ENCODE measurements at places on chromosomes 3 and 15. TPM values are rescaled to one million over a fixed set of nuclear protein-coding genes. Genes with fewer than 3 reads are reported as not detected.

The CHMP2B gene
- total RNA-seq = 56.6 TPM

The PLA1A gene
- 0.99 TPM for total RNA-seq

The BCHE gene
- 1.3 TPM for total RNA-seq

The LRRC49 gene
- 5.8 TPM for total RNA-seq

DNA sequence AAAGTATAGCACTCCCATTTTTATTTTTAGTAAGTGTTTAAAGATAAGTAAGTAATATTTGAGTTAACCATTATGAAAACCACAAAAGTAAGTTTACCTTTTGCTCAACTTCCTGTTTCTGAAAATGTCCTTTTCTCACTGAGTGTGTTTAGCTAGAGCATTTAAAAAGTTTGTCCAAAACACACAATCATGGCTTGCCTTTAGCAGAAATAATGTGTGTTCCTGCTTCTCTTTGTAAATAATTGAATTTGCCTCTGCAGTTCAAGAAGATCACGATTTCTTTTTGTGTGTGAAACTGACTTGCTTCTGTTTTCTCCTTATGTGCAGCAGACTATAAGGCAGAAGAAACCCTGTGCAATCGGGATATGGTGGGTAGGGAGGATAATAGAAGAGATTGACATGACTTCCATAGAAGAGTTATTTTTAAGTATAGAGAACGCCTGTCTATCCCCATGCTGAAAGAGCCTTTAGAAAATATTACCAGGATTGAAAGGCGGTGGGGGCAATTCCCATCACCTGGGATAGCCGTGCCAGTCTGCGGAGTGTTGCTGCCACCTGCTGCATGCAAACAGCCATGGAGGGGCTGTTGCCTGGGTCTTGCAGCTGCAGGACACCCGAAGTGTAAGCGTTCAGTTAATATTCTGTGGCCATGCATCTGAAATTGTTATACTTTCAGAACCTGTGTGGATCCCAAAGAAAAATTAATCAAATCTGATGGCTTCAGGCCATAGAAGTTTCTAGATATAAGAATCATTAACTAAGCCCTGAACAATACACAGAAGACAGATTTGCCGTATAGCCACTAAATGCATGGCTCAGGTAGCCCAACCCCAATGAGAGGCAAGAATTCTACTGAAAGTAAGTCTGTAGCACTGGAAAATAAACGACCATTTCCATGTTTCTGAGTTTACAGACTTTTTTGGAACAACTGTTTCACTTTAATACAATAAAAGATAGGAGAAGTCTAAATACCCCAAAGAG lies 2.4 kb upstream of the CD96 start:
- H3K4me3 ChIP-seq = peak overlapping the region; percentile 39
- peak; percentile 82 for DNase-seq
- H3K4me1 ChIP-seq = peaks cover 32% of the 10 kb centered on the region
- no peaks in the 10 kb centered on the region for H3K27me3 ChIP-seq
- H3K36me3 ChIP-seq = no peaks in the 10 kb centered on the region
- peak overlapping the region; percentile 11 for H3K27ac ChIP-seq

DNA sequence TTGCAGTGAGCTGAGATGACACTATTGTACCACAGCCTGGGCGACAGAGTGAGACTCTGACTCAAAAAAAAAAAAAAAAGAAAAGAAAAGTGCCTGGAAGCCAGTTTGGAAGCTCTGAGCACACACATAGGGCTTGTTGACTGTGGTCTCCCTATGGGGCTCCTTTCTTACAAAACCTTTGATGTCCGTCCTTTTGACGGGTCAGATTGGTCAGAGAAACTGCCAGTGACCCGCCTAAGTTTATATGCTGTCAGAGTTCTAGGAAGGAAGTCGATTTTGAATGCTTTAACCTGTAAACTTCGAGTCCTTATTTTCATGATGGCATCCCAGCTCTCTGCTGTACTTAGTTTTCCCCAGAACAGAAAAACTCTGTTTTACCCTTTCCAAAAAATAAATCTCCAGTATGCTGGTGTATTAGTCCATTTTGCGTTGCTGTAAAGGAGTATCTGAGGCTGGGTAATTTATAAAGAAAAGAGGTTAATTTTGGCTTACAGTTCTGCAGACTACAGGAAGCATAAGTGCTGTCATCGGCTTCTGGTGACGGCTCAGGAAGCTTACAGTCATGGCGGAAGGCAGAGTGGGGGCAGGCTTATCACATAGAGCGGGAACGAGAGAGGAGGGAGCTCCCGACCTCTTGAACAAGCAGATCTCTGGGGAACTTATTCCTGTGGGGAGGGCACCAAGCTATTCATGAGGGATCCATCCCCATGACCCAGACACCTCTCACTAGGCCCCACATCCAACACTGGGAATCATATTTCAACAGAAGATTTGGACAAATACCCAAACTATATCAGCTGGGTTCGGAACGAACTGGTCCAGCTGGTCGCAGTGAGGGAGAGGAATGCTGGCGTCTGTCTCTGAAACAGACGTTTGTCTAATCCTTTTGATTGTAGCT lies 72.3 kb downstream of the LMLN start:
- H3K4me3 ChIP-seq = no peak overlapping the region
- no peaks in the 10 kb centered on the region for H3K36me3 ChIP-seq
- no peak for DNase-seq

DNA sequence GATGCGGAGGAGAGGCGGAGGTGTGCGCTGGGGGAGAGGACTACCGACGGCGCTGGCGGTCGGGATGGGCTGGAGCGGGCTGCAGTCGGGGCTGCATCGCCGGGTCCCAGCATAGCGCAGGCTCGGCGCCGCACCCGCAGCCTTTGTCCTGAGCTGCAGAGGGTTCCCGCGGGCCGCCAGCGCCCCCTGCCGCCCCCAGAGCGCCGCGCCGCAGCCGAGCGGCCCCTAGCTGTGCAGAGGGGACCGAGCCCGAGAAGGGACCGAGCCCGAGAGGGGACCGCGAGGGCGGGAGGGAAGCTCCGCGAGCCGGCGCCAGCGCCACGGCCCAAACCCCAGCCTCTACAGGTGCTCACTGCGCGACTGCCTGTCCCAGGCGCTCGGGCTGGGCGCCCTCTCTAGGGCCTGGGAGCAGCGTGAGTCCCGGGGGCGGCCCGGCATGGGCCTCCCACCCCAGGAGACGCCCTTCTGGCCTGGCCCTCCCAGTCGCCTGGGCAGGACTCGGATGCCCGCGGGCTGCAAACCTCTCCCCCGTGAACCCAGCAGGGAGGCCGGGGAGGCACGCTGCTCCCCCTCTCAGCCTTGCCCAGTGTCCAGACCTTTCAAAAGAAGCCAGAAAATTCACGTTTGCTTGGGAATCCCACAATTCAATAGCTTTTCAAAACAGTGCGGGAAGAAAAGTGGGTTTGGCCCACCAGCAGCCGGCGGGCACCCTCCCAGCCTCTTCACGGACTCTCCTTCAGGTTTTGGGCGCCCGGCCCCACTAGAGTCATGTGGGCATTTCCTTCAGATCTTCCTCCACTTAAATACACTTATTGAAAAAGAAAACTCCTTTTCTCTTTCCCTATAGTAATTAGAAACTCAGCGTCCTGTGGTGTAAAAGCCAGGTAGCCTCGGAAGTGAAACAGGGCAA lies 134.7 kb downstream of the TPRA1 start:
- H3K4me3 ChIP-seq = peak overlapping the region; percentile 54
- no peak overlapping the region for H3K27ac ChIP-seq
- peaks cover 21% of the 10 kb centered on the region for H3K4me1 ChIP-seq

DNA sequence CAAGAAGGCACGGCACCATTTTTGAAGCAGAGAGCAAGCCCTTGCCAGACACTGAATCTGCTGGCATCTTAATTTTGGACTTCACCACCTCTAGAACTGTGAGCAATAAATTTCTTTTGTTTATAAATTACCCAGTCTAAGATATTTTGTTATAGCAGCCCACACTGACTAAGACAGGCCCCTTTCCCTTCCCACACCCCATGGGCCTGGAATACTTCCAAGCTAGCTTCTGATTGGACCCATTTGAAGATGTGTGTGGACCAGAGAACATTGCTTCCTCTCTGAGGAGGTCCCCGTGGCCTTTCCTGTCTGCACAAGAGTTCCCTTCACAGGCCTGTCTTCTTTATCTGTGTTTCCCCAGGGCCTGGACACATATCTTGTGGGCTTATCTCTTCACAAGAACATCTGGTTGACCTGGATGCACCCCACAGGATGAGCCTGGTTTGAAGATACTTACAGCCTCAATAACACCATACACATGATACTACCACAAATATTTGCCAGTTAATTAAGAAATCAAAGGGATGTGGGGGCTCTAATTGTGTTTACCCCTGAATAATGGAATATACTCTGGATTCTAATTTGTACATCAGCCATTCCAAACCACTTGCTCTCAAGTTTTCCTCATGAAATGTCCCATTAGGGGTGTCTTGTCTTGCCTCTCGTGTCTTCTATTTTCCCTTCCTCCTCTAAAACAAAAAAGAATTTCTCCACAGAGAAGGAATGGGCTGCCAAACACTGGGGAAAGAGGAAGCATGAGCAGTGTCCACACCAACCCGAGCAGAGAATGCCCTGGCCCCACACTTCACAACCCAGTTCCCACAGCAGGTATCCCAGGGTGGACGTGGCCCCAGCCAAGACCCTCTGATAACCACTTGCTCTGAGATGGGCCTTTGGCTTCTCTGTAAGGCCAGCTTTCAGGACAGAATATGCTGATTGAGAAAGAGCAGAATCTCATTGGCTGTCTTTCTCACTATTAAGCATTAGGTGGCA lies 42.5 kb downstream of the GLB1 start:
- H3K4me3 ChIP-seq = no peak overlapping the region
- H3K27ac ChIP-seq = no peak overlapping the region
- peaks cover 7% of the 10 kb centered on the region for H3K36me3 ChIP-seq

- H3K27ac ChIP-seq = no peak overlapping the region
- no peaks in the 10 kb centered on the region for H3K27me3 ChIP-seq
- H3K36me3 ChIP-seq = no peaks in the 10 kb centered on the region
- H3K4me1 ChIP-seq = no peaks in the 10 kb centered on the region
Observed at GRCh38 chr15:42760759-42761158, 23.8 kb upstream of the CDAN1 start.

Measured in Calu3 (cell line).